ENCODE measurements at places on chromosomes 13 and 19.

GRCh38 chr13:95643571-95643935, 953 bp downstream of the DZIP1 start:
- DNase-seq, result no peak

- no peak for DNase-seq
Observed at GRCh38 chr13:45109102-45109720, 11.1 kb upstream of the GTF2F2 start.

DNA sequence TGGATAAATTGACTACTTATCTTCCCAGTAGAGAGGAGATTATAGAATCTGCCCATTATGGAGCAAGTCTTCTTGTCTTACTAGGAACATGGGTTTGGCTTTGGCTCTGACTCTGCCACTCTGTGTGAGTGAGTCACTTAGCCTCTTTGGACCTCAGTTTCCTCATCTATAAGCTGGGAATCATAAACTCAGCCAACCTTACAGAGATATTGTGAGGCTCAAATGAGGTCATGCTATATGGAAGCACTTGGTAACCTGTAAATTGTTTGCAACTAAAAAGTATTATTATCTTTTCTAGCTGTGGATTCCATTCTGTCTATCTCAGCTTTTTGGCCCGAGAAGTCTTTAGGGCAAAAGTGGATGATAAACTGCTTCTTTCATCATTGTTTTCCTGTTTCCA, 186.8 kb upstream of the TSC22D1 start:
- DNase-seq, result no peak

GRCh38 chr13:21035498-21035897, 25.9 kb downstream of the LATS2 start:
- DNase-seq, result no peak

GRCh38 chr13:42753697-42754096, 27.7 kb upstream of the FAM216B start:
- no peak for DNase-seq

GRCh38 chr13:108926862-108927261, 297.5 kb downstream of the MYO16 start:
- no peak for DNase-seq

GRCh38 chr19:47499371-47499770, 15.4 kb upstream of the KPTN start:
- no peak for DNase-seq
